WTC11 (cell line): ENCODE measurements at places on chromosomes 5 and 9. TPM values are rescaled to one million over a fixed set of nuclear protein-coding genes. Genes with fewer than 3 reads are reported as not detected.

- no peak for DNase-seq
These were observed 33.5 kb downstream of the OR1J1 start for GRCh38 chr9:122444041-122444733.

GRCh38 chr9:121620777-121621449 is 30.5 kb upstream of the DAB2IP start:
- peak; percentile 74 for DNase-seq

DNA sequence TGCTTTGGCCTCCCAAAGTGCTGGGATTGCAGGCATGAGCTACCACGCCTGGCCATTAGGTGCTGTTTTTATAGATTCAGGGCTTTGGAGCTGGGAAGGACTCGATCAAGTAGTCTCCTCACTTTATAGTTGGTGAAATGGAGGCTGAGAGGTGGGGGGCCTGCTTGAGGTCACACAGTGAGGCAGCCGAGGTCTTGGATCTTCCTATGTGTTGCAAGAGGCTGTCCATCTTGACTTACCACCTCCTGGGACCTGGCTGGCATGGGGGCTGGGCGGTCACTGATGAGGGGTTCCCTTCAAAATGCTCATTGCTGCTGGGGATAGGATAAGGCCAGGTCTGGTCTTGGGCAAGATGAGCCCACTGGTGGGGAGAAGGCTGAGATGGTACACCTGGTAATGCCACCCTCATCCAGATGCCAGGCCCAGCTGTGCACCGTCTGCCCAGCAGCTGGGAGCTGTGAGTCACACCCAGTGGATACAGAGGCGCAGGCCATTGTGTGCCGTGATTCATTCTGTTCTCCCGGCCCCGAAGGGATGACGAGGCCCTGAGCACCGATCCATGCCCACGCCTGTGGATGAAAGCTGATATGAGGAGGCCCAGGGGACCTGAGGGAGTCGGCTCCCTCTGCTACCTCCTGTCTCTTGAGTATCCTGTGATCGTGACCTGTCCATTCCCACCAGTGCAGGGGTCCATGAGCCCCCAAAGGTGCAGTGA is 10.5 kb upstream of the NDST1 start:
- no peak for DNase-seq

- DNase-seq = no peak
These were observed 1051.3 kb upstream of the DMAC1 start for GRCh38 chr9:8850914-8851313.

- DNase-seq = no peak
These were observed 2.4 kb upstream of the AHRR start for GRCh38 chr5:318931-319601.

- DNase-seq = no peak
These were observed 201.1 kb downstream of the SEMA5A start for GRCh38 chr5:9344751-9345240.

DNA sequence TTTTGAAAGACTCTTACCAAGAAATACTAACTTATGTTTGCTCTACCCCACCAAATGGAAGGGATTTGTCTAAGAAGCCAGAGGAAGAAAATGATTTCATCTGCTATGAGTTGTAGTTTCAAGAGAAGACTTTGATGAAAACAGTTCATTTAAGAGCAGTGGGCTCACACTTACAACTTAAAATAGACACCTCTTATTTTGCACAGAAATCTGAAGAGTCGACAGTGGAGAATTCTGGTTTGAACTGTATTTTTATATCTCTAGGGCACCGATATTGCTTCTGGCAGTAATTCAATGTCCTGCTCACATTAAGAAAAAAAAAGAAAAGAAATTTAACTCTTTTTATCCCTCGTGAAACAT is 1.9 kb upstream of the DAB2 start:
- DNase-seq = no peak

DNA sequence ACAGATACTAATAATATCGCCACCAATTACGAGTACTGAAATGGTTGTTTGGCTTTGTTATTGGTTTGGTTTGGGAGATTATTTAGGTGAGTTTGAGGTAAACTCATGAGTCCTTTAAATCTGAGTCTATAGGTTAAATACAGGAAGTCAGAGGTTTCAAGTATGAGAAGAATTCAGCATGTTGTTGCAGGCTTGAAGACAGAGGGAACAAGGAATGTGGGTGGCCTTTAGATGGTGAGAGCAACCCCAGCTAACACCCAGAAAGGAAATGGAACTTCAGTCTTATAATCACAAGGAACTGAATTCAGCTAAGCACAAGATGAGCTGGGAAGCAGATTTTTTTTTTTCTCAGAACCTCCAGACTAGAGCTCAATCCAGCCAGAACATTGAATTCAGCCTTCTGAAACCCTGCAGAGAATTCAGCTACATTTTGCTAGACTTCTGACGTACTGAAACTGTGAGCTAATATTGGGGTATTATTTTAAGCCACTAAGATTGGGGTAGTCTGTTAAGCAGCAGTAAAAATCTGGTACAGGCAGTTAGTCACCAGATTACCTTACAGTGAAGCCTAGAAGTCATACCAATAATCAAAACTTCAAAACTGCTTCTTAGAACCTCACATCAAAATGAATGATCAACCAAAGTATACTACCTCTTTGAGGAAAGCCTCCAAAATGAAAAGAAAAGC is 216.0 kb upstream of the PUM3 start:
- DNase-seq = no peak

- DNase-seq = no peak
These were observed 29.3 kb upstream of the NKD2 start for GRCh38 chr5:979100-979817.

GRCh38 chr9:18260521-18260920 is 213.4 kb upstream of the ADAMTSL1 start:
- DNase-seq = no peak

- DNase-seq = peak; percentile 8
These were observed 75.2 kb downstream of the PHF2 start for GRCh38 chr9:93651521-93651950.

DNA sequence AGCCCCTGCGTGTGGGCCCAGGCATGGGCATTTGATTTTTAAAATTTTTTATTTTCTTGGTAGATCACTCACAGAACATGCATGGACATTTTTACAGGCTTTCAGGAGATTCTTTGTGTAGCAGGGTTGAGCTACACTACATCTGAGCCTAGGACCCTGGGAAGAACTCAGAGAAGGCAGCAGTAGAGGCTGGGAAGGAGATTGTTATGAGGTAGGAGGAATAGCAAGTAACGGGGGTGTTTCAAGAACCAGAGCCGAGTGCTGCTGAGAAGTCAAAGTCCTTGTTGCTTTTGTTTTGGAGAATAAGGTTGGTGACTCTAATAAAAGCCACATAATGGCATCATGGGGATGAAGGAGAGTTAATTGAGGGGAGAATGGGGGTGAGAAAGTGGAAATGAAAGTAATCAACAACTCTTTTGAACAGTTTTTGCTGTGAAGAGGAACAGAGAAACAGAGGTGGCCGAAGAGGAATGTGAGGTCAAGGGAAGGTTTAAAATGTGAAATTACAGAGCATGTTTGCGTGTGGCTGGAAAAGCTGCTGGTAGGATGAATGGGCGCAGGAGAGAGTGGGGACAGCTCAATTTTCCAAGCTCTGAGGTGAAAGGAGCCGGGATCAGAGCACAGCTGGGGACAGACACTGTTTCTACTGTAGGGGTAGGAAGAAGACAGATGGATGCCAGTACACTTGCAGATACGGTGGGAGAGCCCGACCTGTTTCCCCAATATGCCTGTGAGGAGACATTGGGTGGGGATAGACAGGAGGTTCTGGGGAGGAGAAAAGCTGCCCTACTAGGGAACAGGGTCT is 4.7 kb upstream of the PDLIM7 start:
- no peak for DNase-seq

DNA sequence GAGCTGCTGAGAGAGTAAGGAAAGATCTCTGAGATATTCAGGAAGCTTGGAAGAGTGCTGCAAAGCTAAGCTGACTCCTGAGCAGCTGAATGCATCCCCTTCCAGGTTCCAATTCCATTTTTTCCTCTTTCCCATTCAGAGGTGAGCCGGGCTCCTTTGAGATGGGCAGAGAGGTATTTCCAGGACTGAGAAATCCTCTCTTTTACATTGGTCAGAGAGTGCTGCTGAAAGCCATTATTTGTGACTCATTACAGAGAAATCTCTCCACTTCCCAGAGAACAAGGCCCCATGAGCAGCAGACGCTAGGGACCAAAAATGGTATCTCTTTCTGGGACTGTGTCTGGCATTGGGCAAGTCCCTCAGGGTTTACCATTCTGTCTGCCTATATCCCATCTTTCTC is 3.7 kb downstream of the MCTP1 start:
- peak; percentile 21 for DNase-seq

DNA sequence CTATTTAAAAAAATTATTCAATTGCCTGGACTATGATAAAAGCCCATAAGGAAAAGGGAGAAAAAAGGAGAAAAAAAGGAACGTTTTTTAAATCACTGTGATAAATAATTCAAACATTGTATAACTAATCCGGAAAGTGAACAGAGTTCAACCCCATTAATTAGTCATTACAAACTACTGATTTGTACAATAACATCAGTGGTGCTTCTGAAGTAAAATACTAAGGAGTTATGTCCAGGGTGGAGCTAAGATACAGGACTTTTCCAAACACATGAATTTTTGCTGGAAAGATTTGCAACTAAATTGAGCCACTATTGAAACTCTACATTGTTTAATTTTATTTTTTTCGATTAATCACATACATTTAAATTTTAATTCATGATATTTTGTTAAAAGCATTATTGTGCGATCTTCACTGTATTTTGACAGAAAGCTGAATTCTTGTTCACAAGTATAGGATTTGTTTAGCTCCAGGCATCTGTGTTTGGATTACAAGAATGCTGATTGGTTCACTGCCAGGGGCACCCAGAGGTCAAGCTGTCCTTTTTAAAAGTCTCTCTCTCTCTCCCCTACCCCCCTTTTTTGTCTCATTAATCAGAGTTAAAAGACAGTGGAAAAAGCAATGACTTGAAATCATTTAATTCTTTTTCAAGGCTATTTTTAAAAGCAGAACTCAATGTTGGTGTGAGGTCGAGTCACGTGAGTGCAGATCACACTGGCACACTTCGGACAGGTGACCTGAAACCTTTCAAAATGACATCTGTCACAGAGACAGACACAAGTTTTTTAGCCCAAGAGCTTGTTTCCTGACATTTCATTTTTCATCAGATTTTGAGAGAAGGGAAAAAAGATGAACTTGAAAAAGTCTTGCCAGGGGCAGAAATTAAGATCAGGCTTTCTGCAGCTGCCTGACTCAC is 387.3 kb downstream of the NR2F1-AS1 start:
- no peak for DNase-seq

DNA sequence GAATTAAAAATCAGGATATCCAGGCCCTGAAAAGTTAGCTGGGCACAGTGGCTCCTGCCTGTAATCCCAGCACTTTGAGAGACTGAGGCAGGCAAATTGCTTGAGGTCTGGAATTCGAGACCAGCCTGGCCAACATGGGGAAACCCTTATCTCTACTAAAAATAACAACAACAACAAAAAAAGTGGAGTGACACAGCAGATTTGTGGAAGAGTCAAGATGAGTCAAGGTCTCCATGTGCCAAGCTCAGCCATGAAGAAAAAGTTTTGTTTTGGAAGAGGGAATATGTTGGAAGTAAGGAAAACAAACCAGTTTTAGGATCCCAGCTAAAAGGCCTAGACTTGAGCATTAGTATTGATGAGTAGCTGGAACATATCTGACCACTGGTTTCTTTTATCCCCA is 14.7 kb downstream of the LRRC70 start:
- no peak for DNase-seq

DNA sequence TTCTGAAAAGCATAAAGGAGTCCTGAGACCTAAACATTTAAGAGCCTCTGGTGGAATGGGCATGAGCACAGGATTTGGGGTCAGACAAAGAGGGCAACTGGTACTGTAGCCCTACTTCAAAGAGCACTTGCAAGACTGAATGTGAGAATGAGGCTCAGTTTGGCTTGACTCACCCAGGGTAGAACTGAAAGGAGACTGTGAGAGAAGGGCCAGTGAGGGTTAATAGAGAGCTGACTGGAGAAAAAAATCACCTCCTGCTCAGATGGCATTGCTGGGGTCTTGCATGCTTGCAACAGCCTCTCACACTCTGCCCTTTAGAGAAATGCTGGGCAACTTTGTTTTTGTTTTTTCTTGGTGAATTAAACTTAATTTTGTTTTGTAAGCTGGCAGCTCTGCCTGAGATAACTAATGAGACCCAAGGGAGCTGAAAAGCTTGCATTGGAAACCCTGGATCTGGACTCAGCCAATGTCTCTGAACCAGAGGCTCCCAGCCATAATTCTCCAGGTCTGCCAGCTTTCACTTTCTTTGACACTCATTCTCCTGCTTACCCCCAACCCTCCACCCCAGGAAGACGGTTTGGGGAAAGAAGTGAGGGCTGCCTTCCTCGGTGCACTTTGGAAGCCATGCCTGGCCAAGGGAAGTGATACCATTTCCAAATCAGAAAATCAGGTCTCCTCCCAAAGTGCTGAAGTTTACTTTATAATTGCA is 161.1 kb upstream of the PANK3 start:
- no peak for DNase-seq

GRCh38 chr9:94799578-94800264 is 73.2 kb downstream of the AOPEP start:
- no peak for DNase-seq

GRCh38 chr5:72468024-72468423 is 39.2 kb downstream of the ZNF366 start:
- DNase-seq = no peak

DNA sequence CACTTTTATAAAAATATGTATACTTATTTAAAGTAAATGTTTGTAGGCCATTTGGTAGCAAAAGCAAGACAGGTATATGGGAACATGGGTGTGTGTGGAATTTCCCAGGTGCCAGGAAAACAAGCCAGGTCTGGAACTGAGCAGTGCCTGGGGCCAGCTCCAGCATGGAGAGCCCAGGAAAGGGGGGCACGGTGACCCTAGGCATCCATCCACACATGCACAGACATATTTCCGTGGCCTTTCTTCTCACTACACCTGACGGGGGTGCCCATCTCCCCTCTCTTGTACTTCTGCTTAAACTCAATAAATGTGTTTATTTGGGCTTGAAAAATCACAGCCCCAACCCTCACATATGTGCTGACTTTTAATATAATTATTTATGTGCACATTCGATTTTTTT is 31.2 kb upstream of the CXCL14 start:
- DNase-seq = no peak

GRCh38 chr5:109876941-109877669 is 187.4 kb downstream of the MAN2A1 start:
- no peak for DNase-seq

The WDR38 gene
- total RNA-seq = not detected in 3 replicates

The MYMK gene
- 0.34 TPM in 1 of 3 replicates, not detected in the others for total RNA-seq

The SH3TC2 gene
- 0.18 to 0.78 TPM (median 0.61 TPM) in 3 replicates for total RNA-seq

The DND1 gene
- 2.1 to 3.3 TPM (median 2.9 TPM) in 3 replicates for total RNA-seq

The FBXL7 gene
- 13.8 to 15.9 TPM (median 14.4 TPM) in 3 replicates for total RNA-seq

The CBY3 gene
- total RNA-seq = 0.25 to 0.37 TPM (median 0.25 TPM) in 3 replicates

The CAVIN4 gene
- 6.7 to 7.1 TPM (median 6.8 TPM) in 3 replicates for total RNA-seq

The C1QTNF2 gene
- total RNA-seq = 0.25 to 0.52 TPM (median 0.44 TPM) in 3 replicates

The WHRN gene
- total RNA-seq = 20.6 to 24.3 TPM (median 23.3 TPM) in 3 replicates

The IFNA13 gene
- not detected in 3 replicates for total RNA-seq

The CDX1 gene
- total RNA-seq = 0.09 to 0.14 TPM (median 0.13 TPM) in 3 replicates

The CDC20B gene
- total RNA-seq = not detected in 3 replicates
